ENCODE measurements at places on chromosomes 2 and 18. TPM values are rescaled to one million over a fixed set of nuclear protein-coding genes. Genes with fewer than 3 reads are reported as not detected.

The TGFA gene
- total RNA-seq, result 0.91 TPM

The CCDC85A gene
- 0.78 TPM for total RNA-seq

The GPATCH11 gene
- total RNA-seq, result 9.4 TPM

The PROM2 gene
- 0.32 TPM for total RNA-seq

The EFEMP1 gene
- total RNA-seq, result 4,638 TPM

The CCDC148 gene
- 1.5 TPM for total RNA-seq

The EVX2 gene
- not detected for total RNA-seq

The NDUFB3 gene
- 47.2 TPM for total RNA-seq

The CNGA3 gene
- 0.43 TPM for total RNA-seq

The NLRC4 gene
- not detected for total RNA-seq

The TUBB6 gene
- total RNA-seq, result 254 TPM

Measured in articular chondrocyte of knee joint (primary cell).